NCI-H1048 (cell line): ENCODE measurements at places on chromosomes 2 and 18.

DNA sequence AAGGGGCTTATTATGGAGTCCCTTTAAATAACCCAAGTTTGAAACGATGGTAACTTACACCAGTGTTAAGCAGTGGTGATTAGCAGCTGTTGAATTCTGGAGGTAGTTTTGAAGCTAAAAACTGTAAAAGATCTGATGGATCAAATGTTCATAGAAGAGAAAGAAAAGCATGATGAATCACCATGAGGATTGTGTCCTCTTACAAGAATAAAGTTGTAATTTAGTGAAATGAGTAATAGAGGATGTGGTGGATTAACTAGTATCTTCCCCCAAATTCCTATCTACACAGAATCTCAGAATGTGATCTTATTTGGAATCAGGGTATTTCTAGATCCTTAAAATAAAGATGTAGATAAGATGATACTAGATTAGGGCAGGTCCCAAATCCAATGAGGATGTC is 1138.2 kb upstream of the TMEFF2 start:
- no peak for DNase-seq

DNA sequence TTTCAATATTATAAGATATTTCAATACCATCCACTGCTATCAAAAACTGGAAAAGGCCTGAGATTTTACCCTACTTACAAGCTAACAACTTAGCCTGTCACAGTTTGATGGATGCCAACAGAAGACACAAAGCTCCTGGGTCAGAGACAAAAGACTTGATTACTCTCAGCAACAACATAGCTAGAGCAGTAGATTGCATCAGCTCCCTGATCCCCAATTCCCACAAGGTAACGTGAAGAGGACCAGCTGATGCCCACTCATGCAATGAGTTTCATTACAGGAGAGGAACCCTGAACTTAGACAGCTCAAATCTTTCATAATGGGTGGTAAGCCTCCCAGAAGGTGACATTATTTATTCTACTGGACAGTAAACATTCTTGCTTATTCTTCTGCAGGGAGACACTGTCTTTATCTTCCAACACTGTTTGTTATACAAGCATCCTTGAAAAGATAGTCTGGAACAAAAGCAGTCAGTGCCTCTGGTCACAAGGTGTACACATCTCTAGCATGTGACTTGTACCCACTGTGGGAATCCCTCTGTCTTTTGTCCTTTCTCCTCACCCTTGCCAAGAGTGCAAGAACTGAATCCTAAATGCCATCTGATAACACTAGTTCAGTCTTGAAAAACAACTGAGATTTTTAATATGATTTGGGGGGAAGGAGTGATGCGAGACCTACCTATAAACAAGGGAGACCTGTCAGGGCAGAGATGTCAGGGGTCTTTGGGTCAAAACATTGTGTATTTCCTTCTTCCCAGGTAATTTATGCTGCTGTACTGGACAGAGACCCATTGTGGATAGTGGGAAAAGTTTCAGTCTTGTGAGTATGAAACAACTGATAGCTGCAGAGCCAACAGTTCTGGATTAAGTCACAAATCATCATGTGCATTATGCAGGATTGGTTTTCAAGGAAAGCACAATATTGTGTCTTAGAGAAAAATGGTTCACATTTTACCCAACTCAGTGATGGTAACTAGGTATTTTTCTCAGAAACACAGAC is 102.4 kb downstream of the AOX1 start:
- no peak for DNase-seq

GRCh38 chr2:203763938-203764664 is 57.7 kb downstream of the CD28 start:
- no peak for DNase-seq

DNA sequence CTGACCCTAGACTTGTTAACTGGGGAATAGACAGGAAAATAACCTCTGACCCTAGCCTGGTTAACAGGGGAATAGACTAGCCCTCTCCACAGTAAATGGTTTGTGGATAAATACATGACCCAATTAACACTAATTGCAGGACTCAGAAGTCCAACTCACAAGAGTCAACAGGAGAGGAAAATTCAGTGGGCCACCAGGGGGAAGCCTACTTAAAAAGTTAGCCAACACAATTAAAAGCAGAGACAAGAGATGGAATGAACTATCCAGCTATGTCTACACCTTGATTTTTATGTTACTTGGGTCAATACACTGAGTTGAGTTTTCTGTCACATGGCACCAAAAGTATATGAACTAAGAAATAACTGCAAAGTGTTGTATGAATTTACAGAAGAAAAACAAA is 158.8 kb upstream of the SLC39A10 start:
- DNase-seq = no peak

DNA sequence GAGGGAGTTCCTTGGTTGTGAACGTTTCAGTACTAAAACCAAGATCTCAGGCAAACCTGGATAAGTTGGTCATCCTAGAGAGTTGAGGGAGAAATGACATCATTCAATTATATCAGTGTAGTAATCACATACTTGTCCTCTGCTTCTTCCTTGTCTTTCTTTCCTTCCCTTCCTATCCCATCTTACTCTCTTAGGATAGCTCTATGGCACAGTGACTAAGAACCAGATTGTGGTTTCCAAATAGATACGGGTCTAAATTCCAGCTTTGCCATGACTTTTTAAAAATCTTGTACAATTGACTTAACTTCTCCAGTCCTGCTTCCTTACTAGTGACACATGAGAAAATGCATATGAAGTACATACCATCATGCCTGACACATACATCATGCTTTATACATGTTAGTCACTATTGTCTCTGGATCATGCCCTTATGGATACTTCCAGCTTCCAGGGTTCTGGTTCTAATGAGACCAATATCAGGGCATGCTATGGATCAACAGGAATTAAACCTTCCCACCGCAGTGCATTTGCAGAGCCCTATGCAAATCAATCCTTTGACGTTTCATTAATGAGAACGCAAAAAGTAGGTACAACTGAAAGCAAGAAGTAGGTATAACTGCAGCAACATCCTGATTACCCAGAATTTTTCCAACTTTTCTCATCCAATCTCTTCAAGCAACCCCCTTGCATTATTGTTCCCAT is 168.0 kb upstream of the KLF7 start:
- no peak for DNase-seq

DNA sequence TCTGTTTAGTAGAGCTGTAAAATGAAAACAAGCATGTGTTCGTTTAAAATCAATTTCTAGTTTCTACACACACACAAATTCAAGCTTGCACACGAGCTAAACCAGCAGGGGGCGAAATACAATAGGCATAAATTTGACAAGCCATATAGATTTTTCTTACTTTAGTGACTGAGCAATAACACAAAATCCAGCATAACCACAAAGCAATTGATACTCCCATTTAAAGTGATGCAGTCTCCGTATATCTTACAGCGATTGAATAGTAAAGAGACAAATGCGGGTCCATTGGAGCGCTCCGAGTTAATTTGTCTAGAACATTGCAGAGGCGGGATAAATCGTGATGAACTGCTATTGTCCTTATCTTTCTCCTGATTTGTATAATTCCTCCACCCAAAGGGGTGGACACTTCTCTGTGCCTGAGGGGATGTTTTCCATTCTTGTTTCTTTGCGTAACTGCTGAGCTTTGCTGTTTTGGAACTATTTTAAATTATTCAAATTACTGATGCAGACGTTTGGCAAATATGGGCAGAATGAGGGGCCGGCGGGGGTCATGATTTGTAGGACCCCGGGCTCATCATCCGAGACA is 1.2 kb upstream of the AFTPH start:
- DNase-seq = peak; percentile 77

- DNase-seq = no peak
Measured at GRCh38 chr2:37934591-37935513, 9.8 kb downstream of the RMDN2 start.

DNA sequence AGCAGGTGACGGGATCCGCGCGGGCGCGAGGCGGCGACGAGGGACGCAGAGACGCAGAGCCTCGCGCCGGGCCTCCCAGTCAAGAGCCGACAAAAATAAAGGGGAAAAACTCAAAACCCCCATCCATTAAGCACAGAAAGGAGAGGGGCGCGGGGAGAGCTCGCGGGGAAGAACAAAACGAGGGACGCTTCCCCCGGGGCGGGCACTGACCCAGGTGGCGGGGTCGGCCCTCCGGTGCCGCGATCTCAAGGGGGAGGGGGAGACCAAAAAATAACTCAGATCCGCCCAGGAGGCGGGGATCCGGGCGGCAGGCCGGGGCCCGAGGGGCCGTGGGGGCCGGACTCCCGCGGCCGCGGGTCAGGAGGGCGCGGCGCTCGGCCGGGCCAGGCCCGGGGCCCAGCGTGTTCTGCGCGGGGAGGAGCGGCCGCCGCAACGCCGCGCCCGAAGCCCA is 597 bp downstream of the RNF103 start:
- no peak for DNase-seq
